ENCODE measurements at places on chromosomes 5 and 9.

DNA sequence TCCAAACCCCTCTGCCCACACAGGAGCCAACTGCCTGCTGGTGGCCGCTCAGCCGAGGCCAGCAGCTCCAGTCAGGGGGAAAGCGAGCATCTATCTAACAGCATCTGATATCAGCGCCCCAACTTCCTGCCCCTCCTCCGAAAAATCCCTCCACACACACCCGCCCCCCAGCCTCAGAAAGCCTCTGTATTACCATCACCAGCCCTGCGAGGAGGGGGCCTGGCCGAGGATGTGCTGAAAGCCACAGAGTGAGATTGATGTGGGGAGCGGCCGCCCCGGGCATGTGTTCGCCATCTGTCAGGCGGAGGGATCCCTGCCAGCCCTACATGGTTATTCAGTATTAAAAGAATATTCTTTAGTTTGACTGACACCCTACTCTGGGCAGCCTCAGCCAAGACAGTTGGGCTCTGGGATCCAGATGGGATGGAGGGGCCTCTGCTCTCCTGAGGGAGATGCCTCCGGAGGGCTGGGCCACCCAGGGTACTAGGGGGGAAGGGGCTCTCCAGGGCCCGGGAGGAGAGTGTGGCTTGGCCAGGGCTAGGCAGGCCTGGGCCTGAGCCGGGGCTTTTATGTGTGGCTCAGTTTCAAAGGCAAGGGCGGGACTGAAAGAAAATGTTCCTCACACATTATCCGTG, 98.0 kb downstream of the HSD17B3 start:
- DNase-seq: no peak

DNA sequence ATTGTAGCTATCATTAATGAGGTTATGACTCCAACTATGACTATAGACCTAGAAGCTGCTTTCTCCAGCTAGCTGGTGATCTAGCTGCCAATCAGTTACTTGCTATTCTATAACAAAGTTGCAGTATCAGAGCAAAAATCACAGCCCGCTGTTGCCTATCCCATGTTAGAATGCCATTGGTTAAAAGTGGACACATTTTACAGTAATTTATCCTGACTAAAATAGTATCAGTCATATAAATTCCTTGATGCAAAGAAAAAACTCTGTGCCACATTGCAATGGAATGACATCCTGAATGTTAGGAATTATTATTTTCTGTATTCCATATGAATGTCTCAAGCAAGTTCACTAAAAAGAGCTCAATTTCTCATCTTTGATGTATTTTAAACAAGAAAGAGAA, 626.5 kb downstream of the PDE4D start:
- no peak for DNase-seq

GRCh38 chr5:54476682-54477081, 21.2 kb downstream of the HSPB3 start:
- DNase-seq: no peak

DNA sequence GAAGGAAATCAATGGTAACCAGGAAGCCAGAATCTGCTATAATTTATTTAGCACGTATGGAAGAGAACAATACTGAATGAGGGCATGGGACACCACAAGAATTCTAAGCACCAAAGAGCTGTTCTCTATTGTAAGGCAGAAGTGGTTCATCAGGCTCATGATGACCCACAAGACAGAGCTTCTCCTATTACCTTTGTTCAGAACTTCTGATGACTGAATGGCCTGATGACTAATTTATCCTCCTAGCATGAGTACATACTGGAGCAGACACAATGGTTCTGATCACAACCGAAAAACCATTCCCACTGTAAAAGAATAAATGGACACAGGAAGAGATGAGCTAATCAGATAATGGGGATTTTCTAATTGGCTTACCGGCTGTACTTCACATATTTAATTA, 329.8 kb upstream of the PDE4D start:
- DNase-seq: no peak
